Calu3 (cell line): ENCODE measurements at places on chromosomes 7 and 10. TPM values are rescaled to one million over a fixed set of nuclear protein-coding genes. Genes with fewer than 3 reads are reported as not detected.

DNA sequence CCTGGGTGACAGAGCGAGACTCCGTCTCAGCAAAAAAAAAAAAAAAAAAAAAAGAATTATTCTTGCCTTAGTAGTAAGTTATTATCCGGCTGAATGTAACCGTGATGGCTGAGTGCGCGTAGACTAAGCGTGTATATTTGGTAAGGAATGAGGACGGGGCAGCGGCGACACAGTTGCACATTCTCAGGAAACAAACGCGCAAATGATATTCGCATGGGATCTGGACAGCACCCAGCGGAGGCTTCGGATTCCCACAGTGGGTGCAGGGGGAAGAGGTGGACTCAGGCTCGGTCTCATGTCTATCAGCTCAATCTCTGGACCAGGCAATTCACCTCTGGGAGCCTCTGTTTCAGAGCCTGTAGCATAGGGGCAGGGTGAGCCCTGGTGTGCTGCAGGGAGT, 29.1 kb downstream of the PAPOLB start:
- H3K36me3 ChIP-seq, result no peaks in the 10 kb centered on the region
- no peak for DNase-seq
- no peak overlapping the region for H3K27ac ChIP-seq
- H3K27me3 ChIP-seq, result peaks cover 42% of the 10 kb centered on the region
- no peak overlapping the region for H3K4me3 ChIP-seq
- H3K4me1 ChIP-seq, result no peaks in the 10 kb centered on the region

GRCh38 chr7:129317450-129317849, 92.6 kb downstream of the AHCYL2 start:
- DNase-seq, result no peak
- no peaks in the 10 kb centered on the region for H3K27me3 ChIP-seq
- no peak overlapping the region for H3K4me3 ChIP-seq

The GIMAP2 gene
- 3.9 and 4.7 TPM in 2 replicates for total RNA-seq

GRCh38 chr7:2299870-2300512, 14.2 kb downstream of the SNX8 start:
- no peak overlapping the region for H3K27ac ChIP-seq
- DNase-seq, result no peak
- H3K4me3 ChIP-seq, result no peak overlapping the region
- peaks cover 5% of the 10 kb centered on the region for H3K36me3 ChIP-seq
- no peaks in the 10 kb centered on the region for H3K4me1 ChIP-seq

The MYO1G gene
- total RNA-seq, result 0.33 and 0.39 TPM in 2 replicates

The CDHR3 gene
- 4.0 and 4.1 TPM in 2 replicates for total RNA-seq

- peaks cover 59% of the 10 kb centered on the region for H3K4me1 ChIP-seq
- no peaks in the 10 kb centered on the region for H3K27me3 ChIP-seq
- peak overlapping the region; percentile 12 for H3K27ac ChIP-seq
- DNase-seq, result no peak
Measured at GRCh38 chr7:55109404-55110167, 90.8 kb downstream of the EGFR start.

The LANCL2 gene
- total RNA-seq, result 15.7 and 16.6 TPM in 2 replicates

The TRPV5 gene
- not detected in 2 replicates for total RNA-seq

The TAS2R4 gene
- total RNA-seq, result 2.4 and 3.0 TPM in 2 replicates

DNA sequence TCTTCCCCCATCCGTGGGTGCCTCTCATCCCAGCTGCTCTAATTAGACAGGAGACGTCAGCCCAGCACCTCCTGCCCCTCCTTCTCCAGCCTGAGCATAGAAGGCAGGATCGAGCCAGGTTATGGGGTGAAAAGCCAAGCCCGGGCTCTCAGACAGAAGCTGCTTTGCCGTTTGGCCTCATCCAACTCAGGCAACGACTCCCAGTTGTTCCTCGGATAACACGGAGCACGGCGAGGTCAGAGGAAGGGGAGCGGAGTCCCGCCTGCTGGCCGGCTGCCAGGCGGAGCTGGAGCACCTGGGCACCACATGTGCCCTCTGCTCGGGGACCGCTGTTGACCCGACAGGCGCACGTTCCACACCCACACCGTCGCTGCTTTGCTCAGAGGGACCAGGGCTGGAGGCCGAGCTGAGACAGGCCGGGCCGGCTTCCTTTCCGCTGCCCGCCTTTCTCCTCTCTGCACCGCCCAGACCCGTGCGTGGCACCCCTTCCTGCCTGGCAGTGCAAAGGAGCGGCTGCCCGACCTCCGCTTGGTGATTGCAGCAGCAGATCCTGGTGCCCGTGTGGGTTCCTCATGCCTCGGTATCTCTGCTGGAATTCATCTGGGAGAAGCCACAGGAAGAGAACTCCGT, 21.6 kb upstream of the UNCX start:
- H3K4me3 ChIP-seq, result no peak overlapping the region
- DNase-seq, result no peak
- H3K27me3 ChIP-seq, result peaks cover 68% of the 10 kb centered on the region

DNA sequence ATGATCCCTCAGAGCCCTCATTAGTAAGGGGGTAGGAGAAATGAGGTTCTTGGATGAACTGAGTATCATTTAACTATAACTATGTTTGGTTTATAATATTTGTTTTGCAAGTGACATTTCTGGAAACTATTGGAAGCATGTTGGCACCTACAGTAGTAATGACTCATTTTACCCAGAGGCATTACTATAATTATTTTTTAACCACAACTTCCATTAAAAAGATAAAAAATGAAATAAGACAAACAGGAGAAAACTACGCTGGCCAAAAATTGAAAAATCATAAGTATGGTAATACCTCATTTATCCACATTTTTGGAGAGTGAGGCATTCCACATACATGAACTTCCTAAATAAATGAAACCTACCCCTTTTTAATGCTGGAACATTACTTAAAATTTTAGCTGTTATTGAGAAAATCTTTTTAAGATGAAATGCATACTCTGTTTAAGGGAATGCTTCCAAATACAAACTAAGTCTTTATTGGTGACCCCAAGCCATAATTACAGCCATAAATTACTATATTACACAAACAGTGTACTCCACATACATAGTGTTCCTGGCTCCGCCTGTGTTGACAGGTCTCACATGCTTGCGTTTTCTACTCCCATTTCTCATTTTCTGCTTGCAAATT, 84.6 kb upstream of the CAPZA2 start:
- H3K27ac ChIP-seq, result peak overlapping the region; percentile 92
- peak overlapping the region; percentile 20 for H3K4me3 ChIP-seq
- H3K27me3 ChIP-seq, result no peaks in the 10 kb centered on the region
- no peak for DNase-seq

- no peaks in the 10 kb centered on the region for H3K36me3 ChIP-seq
- no peaks in the 10 kb centered on the region for H3K27me3 ChIP-seq
- H3K4me3 ChIP-seq, result no peak overlapping the region
Measured at GRCh38 chr10:113770346-113770745, 18.9 kb downstream of the PLEKHS1 start.

GRCh38 chr7:35355911-35356310, 102.0 kb upstream of the TBX20 start:
- H3K4me1 ChIP-seq, result peaks cover 7% of the 10 kb centered on the region
- DNase-seq, result no peak
- no peak overlapping the region for H3K4me3 ChIP-seq
- no peak overlapping the region for H3K27ac ChIP-seq
- H3K36me3 ChIP-seq, result no peaks in the 10 kb centered on the region
- H3K27me3 ChIP-seq, result peaks cover 39% of the 10 kb centered on the region

DNA sequence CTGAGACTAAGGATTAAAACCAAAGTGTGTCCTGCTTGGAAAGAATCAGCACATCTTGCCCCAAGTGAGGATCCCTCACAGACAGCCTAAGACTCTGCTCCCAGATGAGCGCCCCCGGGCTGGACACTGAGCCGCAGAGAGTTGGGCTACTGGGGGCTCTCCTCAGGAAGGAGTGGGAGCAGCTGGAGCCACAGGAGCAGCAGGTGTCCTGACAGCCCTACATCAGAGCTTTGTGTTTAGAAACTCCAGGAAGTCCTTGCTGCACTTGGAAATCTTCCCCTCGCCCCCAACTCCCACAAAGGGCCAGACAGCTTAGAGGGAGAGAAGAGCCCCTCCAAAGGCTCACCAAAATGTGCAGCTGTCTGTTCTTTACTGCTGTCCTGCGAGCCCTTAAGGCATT, 172.2 kb downstream of the HERPUD2 start:
- no peak overlapping the region for H3K4me3 ChIP-seq
- H3K36me3 ChIP-seq, result no peaks in the 10 kb centered on the region
- no peaks in the 10 kb centered on the region for H3K4me1 ChIP-seq
- no peak for DNase-seq
- no peak overlapping the region for H3K27ac ChIP-seq

GRCh38 chr7:52074071-52074470, 757.5 kb upstream of the COBL start:
- no peaks in the 10 kb centered on the region for H3K4me1 ChIP-seq
- H3K27ac ChIP-seq, result no peak overlapping the region
- no peaks in the 10 kb centered on the region for H3K36me3 ChIP-seq
- H3K27me3 ChIP-seq, result no peaks in the 10 kb centered on the region
- no peak overlapping the region for H3K4me3 ChIP-seq

The KLF14 gene
- 0.17 TPM in 1 of 2 replicates, not detected in the other for total RNA-seq

The TMEM60 gene
- total RNA-seq, result 9.6 and 12.5 TPM in 2 replicates

DNA sequence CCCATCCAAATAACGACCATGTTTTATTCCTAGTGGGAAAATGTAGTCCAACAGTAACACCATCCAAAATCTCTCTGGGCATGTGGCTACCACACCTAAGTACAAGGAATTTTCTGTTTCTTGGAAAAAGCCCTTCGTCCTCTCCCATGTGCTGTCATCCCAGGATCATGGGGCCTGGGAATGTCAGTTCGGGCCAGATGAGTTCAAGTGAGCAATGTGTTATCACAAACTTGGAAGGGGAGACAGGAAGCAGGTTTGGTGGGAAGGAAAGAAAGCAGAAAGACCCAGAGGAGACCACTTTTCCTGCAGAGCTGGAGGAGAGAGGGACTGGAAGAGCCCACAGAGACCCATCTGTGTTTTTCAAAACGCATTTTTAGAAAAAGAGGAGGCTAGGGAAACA, 110.8 kb downstream of the PLXNA4 start:
- H3K27ac ChIP-seq, result no peak overlapping the region
- H3K36me3 ChIP-seq, result no peaks in the 10 kb centered on the region
- DNase-seq, result no peak
- H3K4me1 ChIP-seq, result no peaks in the 10 kb centered on the region

The PPP1R9A gene
- 17.9 and 19.4 TPM in 2 replicates for total RNA-seq

GRCh38 chr7:100087055-100087750, 1.6 kb upstream of the COPS6 start:
- no peak overlapping the region for H3K4me3 ChIP-seq
- no peak for DNase-seq
- H3K27me3 ChIP-seq, result no peaks in the 10 kb centered on the region

The PNLIPRP3 gene
- total RNA-seq, result not detected in 2 replicates

DNA sequence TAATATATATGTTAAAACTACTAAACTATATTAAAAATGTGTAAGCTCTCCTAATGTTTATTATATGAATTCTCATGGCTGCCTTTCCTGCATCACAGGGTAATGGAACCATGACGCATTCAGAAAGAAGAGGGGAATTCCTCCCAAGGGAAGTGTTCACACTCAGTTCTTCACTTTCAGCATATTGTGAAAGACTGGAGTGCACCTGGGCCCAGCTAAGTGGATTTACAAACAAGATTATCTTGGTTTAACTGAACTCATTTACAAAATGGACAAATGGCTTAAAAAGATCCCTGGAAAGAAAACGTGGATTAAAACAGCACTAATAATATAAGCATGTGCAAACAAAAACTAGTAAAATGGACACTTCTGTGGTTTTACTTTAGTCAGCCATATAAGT, 149.8 kb downstream of the DOCK4 start:
- H3K4me1 ChIP-seq, result no peaks in the 10 kb centered on the region
- H3K27ac ChIP-seq, result no peak overlapping the region
- H3K36me3 ChIP-seq, result no peaks in the 10 kb centered on the region

DNA sequence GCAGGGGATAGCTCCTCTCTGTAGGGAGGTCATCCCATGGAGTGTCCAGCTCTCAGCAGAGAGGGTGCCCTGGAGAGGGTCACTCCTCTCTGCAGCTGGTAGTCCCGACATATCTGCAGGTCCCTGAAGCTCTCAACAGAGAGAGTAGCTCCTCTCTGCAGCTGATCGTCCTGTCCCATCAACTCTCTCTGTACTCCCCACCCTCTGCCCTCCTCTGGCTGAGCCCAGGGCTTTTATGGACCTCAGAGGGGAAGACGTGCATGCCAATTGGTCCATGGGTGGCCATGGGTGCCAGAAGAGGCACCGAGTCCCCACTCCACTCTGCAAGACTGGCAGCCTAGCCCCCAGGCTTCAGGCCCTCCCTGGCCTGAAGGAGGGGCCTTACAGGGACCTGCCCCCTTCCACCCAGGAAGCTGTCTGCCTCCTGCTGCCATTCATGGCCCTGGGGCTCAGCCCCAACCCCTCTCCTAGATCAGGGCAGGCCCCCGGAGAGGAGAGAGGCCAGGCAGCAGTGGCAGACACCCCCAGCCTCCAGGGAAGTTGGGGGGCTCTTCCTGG, 9.0 kb upstream of the BLVRA start:
- peaks cover 7% of the 10 kb centered on the region for H3K27me3 ChIP-seq
- no peaks in the 10 kb centered on the region for H3K4me1 ChIP-seq
- no peak overlapping the region for H3K4me3 ChIP-seq
- H3K36me3 ChIP-seq, result no peaks in the 10 kb centered on the region
- DNase-seq, result no peak
- no peak overlapping the region for H3K27ac ChIP-seq

DNA sequence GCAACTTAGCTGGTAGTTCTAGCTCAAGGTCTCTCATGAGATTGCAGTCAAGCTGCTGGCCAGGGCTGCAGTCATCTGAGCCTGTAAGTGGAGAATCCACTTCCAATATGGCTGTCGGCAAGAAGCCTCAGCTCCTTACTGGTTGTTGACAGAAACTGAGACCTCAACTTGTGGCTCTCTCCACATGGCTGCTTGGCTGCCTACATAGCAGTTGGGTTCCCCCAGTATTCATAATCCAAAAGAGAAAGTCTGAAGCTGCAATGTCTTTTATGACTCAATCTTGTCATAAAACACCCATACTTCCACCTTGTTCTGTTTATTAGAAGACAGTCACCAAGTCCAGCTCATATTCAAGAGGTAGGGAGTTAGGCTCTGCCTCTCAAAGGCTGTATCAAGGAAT, 334.9 kb upstream of the KMT2E start:
- no peaks in the 10 kb centered on the region for H3K4me1 ChIP-seq
- H3K27ac ChIP-seq, result no peak overlapping the region
- H3K4me3 ChIP-seq, result no peak overlapping the region
- DNase-seq, result no peak

- no peak overlapping the region for H3K4me3 ChIP-seq
- no peaks in the 10 kb centered on the region for H3K4me1 ChIP-seq
- no peaks in the 10 kb centered on the region for H3K36me3 ChIP-seq
- DNase-seq, result no peak
- H3K27me3 ChIP-seq, result no peaks in the 10 kb centered on the region
Measured at GRCh38 chr7:37338966-37339365, 109.7 kb downstream of the ELMO1 start.
